ENCODE measurements at places on chromosomes 2 and 18. TPM values are rescaled to one million over a fixed set of nuclear protein-coding genes. Genes with fewer than 3 reads are reported as not detected.

Gene CRACDL
- 0.22 TPM for total RNA-seq

GRCh38 chr18:7358989-7359726 is 128.3 kb downstream of the LRRC30 start:
- DNase-seq: no peak

DNA sequence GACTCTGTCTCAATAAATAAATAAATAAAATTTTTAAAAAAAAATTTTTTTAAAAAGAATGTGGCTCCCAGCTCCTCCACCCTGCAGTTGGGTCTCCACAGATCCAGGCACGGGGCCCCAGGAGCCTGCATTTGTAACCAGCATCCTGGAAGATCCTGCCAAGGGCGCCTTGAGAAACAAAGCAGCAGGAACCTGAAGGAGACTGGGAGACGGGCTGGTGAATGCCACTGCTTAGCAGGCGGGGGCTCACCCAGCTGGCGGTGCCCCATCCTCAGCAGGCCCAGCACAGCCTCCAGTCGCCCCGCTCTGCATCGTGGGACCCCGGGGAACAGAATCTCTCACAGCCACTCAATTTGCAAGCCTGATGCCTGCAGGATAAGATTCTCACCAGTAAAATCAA is 187.5 kb upstream of the SALL3 start:
- DNase-seq: no peak

DNA sequence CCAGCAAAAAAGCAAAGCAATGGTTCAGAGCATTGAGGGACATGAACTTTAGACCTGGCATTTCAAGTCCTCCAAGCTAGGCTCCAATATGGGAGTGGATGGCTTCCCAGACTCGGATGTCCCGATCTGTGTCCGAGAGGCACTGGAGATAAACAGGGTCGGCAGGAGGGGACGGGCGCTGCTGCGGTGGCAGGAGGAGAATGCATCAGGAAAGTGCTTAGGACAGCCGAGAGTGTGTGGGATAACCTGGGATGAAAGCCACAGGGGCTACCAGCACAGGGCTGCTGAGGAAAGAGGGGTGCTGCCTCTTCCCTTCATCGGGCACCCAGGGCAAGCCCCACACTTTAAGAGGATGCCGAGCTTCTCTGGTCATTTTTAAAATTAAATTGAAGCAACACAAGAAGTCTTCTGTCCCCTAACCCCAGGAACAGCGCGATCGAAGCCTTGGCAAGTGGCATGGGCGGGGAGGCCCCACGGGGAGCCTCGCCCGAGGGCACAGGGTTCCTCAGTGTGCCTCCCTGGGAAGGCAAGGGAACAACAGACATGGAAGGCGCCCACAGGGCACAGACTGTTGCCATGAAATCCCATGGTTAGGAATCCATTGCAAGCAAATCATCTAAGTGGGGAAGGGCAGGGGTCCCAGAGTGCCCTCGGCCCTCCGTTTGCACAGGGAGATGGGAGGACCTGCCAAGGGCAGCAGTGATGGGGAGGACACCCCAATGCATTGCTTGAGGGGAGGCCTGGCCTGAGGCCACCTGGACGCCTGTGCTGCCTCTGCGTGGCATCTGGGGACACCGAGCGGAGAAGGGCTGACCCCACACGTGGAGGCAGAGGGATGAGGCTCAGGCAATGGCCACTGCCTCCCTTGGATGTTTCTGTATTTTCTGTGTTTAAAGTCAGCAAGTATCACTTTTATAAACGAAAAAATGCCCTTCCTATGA is 78.5 kb upstream of the GPC1 start:
- no peak for DNase-seq

- no peak for DNase-seq
Observed at GRCh38 chr2:171985076-171985475, 14.7 kb upstream of the METAP1D start.

DNA sequence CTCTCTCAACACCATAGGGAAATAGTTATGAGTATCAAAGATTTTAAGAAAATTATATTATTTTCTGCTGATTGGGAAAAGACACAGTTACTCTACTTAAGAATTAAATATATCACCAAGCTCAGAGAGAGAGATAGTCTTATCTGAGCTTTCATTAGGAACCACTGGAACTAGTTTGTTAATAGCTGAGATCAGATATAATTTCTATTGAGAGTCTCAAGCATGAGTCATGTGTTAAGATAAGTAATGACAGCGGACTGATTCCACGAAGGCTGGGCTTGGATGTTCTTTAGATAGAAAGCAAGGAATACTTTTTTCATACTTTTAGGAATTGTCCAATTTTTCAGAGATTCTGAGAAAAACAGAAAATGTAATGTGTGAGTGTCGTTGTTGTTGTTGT is 44.4 kb upstream of the RBM44 start:
- DNase-seq: no peak

Gene FAM110C
- 0.21 TPM for total RNA-seq

- DNase-seq: no peak
Observed at GRCh38 chr18:76806301-76806700, 16.1 kb upstream of the ZNF236 start.

GRCh38 chr2:70553334-70553583 is 367 bp downstream of the TGFA start:
- DNase-seq: no peak
